ENCODE measurements at places on chromosomes 12 and 14. TPM values are rescaled to one million over a fixed set of nuclear protein-coding genes. Genes with fewer than 3 reads are reported as not detected.

- no peak for DNase-seq
Measured at GRCh38 chr14:68610251-68610793, 182.5 kb downstream of the ZFP36L1 start.

DNA sequence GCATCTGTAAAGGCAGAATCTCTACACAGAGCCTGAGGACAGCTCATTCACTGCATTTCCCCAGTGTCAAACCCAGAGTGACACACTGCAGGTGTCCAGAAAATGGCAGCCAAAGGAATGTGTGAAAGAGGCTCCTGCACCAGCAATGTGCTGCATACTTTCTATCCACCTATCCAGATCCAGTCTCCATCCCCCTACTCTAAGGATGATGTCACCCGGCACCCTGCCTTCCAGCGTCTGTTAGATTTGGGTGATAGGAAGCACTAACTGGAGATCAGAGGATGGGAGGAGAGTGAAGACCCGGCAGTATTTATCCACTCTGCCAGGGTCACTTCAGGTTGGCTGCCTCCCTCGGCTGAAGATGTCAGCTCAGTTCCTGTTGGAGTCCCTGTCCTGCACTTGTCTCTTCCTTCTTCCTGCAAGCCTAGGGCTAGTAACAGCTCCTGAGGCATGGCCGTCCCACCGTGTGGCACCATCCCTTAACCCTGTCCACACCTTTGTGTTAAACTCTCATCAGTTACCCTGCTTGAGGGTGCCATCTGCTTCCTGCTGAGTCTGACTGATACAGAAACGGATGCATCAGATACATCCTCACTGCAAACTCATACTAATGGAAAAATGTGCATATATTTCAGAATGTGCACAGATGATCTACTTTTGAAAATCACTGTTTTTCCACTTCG is 13.0 kb upstream of the GPR68 start:
- DNase-seq: no peak

GRCh38 chr14:65387628-65388027 is 24.9 kb upstream of the FUT8 start:
- DNase-seq: no peak

DNA sequence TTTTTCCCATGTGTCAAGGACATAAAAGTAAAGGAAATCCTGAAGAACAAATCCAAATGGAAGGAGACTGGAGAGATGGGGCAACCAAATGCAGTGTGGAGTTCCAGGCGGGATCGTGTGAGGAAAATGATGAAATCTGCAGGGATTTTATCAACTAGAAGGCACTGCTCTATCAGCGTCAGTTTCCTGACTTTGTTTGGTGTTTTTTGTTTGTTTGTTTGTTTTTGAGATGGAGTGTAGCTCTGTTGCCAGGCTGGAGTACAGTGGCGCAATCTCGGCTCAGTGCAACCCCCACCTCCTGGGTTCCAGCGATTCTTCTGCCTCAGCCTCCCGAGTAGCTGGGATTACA is 43.3 kb upstream of the GPR132 start:
- DNase-seq: no peak

- DNase-seq: no peak
Measured at GRCh38 chr12:45601888-45602287, 127.6 kb upstream of the ARID2 start.

DNA sequence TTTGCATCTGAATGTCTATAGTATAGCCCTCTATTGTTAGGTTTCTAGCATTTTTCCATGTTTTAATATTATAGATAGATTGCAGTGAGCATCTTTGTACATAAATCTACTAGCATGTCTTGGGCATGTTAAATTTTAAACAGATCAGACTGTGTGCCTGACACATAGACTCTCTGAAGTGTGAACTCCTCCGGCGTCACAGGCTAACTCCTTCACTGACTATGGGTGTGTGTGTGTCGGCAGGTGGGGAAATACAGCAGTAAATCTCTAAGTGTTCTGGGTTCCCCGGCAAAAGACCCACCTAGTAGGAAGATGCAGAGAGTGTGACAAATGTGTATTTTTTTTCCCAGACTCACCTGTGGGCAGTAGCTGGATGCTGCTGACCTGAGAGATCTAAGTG is 2.3 kb downstream of the VWF start:
- no peak for DNase-seq

TSHR gene
- total RNA-seq: 0.50 TPM

PTHLH gene
- total RNA-seq: not detected

Measured in T-helper 17 cell (primary cell).